ENCODE measurements at places on chromosomes 5 and 9. TPM values are rescaled to one million over a fixed set of nuclear protein-coding genes. Genes with fewer than 3 reads are reported as not detected.

DNA sequence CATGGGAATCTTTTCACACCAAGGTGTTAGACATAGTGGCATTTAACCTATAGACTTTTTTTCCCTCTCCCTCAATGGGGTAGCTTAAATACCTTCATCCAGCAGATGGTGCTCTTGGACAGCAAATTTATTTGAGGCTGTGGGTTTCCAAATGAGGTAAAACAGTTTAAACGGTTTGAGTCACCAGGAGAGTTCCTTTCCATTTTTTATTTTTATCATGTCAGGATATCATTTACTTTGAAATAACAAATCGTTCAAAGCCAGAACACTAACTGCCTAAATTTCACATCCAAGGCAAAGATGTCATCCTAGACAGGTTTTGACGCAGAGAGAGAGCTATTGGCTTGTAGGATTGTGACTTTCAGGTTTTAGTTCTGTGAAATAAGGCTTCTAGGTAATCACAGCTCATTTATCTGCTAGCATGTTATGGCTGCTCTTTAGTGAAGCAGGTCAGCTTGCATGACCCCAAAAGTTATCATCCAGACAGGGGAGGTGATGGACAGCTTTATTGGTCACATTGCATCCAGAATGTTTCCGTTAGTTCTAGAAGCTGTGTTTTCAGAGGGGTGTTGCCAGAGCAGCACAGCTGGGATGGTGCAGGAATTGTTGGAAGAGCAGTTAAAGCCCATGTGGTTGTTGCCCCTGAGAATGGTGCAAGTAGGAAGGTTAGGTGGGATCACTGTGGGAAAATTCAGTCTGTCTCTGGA lies 69.8 kb downstream of the KDM4C start:
- DNase-seq = peak; percentile 70

DNA sequence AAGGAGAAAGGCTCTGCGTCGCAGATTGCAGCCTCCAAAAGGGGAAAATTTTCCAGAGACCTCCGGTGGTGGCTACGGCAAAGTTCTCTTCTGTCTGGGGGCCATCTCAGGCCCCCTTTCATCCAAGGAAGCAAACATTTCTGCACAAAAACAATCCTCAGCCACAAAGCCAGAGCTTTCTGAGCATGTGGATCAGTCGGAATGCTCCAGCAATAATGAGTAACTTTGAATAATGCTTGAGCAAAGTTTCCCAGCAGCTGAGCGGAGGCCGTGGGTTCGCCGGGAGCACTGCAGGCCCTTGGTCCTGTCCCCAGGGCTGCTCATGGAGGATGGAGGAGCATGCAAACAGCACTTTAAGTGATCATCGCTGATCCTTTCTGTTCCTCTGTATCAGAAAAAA lies 60.2 kb upstream of the UNC5A start:
- DNase-seq = no peak

- peak; percentile 64 for DNase-seq
Measured at GRCh38 chr5:91382530-91383026, 539 bp downstream of the ARRDC3 start.

GRCh38 chr9:112010537-112010936 lies 113.9 kb downstream of the UGCG start:
- no peak for DNase-seq

- no peak for DNase-seq
Measured at GRCh38 chr9:123965801-123966686, 36.1 kb upstream of the DENND1A start.

DNA sequence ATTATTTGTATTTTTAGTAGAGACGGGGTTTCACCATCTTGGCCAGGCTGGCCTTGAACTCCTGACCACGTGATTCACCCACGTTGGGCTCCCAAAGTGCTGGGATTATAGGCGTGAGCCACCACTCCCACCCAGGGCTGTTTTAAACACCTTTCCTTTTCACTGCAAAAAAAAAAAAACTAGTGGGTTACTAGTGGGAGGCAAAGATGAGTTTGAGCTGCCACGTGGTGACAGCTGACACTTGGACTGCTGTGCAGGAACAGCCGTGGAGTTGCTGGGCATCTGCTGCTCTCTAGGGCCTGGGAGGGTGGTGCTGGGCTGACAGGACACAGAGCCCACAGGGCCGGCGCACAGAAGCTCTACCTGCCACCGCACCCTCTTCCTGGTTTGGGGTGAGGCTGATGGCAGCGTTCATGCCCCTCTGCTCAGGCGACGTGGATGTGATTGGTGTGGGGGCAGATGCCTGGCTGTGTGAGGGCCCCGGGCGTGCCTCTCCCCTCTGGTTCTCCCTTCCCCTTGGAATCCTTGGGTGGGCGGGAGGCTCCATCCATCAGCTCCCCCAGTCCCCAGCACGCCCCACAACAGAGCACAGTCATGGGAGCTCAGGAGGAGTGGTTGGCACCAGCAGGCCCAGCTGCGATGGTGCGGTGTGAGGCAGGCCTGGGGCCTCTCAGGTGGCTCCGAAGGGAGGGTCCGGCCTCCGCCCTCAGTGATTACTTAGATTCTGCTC lies 16.9 kb downstream of the RABL6 start:
- no peak for DNase-seq

- peak; percentile 41 for DNase-seq
Measured at GRCh38 chr9:4099976-4100735, 199.7 kb downstream of the GLIS3 start.

DNA sequence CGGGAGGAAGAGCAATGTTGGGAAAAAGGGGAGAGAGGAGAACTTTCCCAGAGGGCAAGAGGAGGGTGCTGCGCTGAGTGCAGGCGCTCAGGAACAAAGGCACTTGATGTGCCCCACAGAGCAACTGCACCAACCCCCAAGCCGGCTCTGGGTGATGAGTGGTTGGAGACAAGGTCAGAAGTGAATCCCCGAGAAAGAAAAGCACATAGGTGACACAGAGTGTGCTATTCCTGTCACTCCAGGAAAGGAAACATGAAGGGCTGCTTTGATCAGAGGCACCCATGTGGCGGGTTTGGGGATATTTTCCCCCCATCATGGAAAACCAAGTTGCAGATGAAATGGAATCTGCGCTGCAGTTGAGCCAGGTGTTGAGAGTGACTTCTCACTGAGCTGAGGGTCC lies 20.7 kb upstream of the SLC25A48 start:
- no peak for DNase-seq

DNA sequence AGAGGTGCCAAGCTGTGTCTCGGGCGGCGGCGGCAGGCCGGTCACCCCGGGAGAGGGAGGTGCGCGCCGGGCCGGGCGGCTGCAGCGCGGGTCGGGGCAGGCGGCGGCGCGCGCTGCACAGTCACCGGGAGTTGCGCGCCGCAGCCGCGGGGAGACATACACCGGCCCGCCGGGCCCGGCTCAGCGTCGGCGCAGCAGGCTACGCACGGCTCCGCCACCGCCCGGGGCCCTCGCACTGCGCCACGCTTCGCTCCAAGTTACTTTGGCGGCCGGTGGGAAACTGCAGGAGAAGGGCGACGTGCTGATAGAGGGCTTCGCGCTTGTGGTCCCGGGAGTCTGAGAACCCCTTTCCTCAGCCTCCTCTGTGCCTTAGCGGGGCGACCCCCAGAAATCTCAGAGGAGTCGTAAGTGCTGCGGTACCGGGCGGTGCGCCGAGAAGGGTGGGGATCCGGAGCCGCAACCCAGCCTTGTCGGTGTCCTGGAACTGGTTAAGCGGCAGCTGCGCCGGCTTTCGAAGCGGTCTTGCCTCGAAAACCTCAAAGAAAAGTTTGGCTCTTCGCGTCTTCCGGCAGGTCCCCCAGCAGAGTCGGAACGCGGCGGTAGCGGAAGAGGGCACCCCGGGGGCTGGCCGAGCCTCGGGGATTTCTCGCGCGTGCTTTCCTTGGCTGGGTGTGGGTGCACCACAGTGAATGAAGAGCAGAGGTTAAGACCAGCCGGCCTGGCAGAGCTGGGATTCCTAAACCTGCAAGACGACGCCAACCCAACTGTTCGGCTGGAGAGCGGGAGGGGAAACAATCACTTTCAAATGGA lies at the start of gene EFNA5:
EFNA5 (minus strand) TSS at position 6 of the 810 bp plus-strand sequence.
- peak; percentile 82 for DNase-seq

- DNase-seq = no peak
Measured at GRCh38 chr5:132487841-132488555, 2.6 kb downstream of the IRF1 start.

The UGT3A2 gene
- not detected for total RNA-seq

The FOXD4 gene
- total RNA-seq = 1.4 TPM

Data from SJCRH30 (cell line).